ENCODE measurements at places on chromosomes 12 and 14.

DNA sequence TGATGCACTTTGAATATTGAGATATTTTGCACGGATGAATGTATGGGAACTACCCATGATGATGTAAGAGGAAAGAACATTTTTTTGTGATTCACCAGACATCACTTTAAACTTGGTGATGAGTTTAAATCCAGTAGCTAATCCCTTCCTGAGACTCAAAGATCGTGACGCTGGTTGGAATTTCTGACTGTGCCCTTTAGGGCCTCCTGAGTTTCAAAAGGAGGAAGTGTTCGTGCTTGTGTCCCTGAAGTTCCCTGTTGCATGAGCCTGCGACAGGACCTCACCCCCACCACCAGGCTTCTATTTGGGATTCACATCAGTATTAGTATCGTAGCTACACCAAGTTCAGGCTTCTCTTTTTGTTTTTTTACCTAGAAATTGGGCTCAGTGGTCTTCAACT lies 18.6 kb upstream of the RIN3 start:
- DNase-seq, result no peak

GRCh38 chr14:21749306-21749868 lies 75.8 kb upstream of the OR4E1 start:
- no peak for DNase-seq

GRCh38 chr12:28082096-28082495 lies 108.2 kb upstream of the CCDC91 start:
- no peak for DNase-seq

GRCh38 chr12:82437744-82438143 lies 79.4 kb downstream of the METTL25 start:
- DNase-seq, result no peak

GRCh38 chr12:94147991-94148738 lies at the start of gene PLXNC1:
TSS of gene PLXNC1 (plus strand) at chr12:94148577. CDS start at chr12:94148972, 395 bp downstream.
- DNase-seq, result no peak

GRCh38 chr14:75297411-75298040 lies 18.9 kb downstream of the FOS start:
- DNase-seq, result no peak

GRCh38 chr14:35122696-35123387 lies 490 bp downstream of the PRORP start:
- DNase-seq, result no peak

DNA sequence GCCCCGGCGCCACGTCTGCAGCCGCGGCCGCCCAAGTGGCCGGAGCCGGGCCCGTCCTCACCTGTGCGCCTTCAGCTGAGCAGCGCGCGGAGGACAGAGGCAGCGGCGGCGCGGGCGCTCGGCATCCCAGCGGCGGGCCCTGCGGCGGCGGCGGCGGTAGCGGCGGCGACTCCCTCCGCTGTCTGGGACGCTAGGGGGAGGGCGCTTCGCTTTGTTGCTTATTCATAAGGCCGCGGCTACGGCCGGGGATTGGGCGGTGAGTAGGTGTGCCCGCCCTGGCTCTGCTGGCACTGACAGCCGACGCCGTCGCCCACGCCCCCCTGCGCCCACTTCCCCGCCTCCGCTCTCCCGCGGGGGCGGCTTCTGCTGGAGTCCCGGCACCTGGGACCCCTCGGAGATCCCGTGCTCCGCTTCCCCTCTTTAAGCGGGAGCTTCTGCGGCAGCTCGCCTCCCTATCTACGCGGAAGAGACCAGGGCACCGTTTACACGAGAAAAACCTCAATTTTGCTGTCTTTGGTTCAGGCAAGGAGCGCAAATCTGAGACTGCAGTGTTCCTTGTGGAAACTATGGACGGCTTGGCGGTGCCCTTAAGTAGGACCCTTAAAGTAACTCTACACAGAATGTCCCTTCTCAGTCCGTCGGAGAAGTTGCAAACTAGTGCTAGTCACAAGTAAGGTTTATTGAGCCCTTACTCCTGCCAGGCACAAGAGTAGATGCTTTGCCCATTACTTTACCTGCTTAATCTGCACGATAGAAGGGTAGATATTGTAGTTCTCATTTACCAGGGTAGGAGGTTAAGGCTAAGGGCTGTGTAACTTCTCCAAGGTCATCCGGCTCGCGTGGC lies at the start of gene ARMH4:
TSS of gene ARMH4 (minus strand) at position 200 of the 844 bp plus-strand sequence. CDS start 12,855 bp downstream, outside the sequence.
- peak; percentile 55 for DNase-seq

DNA sequence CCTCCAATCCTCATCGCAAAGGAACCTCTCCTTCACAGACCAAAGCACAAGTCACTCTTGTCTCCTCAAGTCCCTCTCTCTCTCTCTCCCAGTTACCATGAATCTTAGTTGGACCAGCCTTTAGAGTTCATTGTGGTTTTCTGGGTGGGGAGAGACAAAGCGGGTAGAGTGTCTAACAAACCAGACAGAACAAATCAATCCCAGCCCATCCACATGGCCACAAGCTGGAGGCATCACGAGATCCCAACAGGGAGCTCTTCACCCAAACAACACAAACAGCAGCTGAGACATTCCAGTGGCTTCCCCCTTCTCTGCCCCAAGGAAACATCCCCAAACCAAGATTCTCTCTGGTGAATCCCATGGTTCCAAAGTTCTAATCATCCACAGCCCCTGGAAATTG lies 22.4 kb downstream of the ACTN1 start:
- DNase-seq, result no peak

DNA sequence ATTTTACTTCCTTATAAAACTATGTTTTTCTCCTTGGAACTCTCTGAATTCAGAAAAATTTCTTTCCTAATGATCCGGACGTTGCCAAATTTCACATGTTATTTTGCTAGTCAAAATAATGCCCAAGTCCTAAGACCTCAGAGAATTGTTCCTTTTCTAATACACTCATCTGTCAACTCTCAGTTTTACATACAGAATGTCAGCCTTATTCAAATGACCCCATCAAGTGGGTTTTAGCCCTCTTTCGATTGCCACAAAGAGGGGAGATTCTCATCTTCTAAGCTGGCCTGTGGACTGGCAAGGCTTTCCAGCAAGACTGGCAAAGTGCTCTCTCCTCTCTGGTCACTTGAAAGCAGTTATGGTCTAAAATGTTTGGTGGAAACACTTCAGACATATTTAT lies 99.3 kb upstream of the GPHB5 start:
- DNase-seq, result no peak

GRCh38 chr12:91937009-91937408 lies 208.6 kb downstream of the BTG1 start:
- DNase-seq, result no peak

GRCh38 chr14:90184571-90185266 lies 71.6 kb upstream of the PSMC1 start:
- DNase-seq, result no peak

GRCh38 chr12:51591016-51591901 lies at the start of gene SCN8A:
TSS of gene SCN8A (plus strand) at chr12:51591233. CDS start at chr12:51662818, 71,585 bp downstream.
- DNase-seq, result peak; percentile 32

GRCh38 chr14:80390906-80391305 lies 179.6 kb upstream of the DIO2 start:
- no peak for DNase-seq

GRCh38 chr14:77024171-77024691 lies 4.3 kb downstream of the IRF2BPL start:
- no peak for DNase-seq

GRCh38 chr14:66137081-66137480 lies 349.1 kb upstream of the CCDC196 start:
- DNase-seq, result no peak

GRCh38 chr12:10624605-10625004 lies 11.2 kb upstream of the MAGOHB start:
- no peak for DNase-seq

GRCh38 chr14:61537563-61538463 lies 157.5 kb upstream of the HIF1A start:
- peak; percentile 65 for DNase-seq

DNA sequence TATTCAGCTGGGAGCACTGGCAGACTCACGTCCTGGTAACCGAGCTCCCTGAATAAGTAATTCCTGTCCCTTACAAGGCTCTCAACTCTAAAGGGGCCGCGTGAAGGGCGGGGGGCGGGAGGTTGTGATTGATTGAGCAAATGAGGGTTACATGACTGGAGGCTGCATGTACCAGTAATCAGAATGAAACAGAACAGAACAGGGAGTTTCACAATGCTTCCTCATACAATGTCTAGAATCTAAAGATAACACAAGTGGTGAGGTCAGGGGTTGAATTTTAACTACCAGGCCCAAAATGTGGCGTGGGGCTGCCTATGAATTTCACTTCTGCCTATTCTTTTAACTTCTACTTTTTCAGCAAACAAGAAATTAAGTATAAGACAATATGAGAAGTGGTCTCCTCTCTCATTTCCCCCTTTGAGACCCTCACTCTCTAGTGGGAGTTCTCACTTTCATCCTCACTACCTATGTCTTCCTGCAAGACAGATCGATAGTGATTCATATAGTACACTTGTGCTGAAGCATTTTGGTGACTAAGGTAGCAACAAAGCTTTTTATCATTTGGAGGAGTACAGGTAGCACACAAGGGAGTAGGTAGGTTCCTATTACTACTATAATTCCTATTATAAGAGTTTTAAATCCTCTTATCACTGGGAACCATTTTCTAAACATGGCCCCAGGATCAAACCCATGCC lies 239.8 kb downstream of the KTN1 start:
- no peak for DNase-seq

DNA sequence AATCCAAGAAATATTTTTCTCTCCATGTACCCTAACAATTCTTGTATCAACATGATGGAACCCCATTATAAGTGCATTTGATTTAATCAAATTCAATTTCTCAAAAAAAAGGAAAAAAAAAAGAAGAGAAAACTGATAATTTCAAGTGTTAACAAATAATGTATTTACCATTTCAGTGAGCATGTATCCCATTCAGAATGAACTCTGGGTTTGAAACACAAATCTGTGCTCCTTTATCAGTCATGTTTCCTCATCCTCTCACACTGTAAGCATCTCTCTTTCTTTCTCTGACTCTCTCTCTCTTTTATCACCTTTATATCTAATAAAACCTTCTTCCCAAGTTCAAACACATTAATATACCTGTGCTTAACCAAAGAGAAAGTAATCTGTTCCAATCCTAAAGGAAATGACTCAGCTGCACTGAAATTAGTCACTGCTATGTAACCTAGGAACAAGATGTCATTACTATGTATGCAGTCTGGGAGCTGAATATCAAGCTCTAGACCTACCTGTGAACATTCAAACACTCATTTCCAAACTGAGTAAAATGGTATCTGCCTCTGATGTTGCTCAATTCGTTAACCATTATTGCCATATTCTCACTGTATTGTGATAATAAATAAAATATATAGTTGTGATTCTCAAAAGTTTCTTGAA lies 135.0 kb upstream of the LRIG3 start:
- DNase-seq, result no peak

DNA sequence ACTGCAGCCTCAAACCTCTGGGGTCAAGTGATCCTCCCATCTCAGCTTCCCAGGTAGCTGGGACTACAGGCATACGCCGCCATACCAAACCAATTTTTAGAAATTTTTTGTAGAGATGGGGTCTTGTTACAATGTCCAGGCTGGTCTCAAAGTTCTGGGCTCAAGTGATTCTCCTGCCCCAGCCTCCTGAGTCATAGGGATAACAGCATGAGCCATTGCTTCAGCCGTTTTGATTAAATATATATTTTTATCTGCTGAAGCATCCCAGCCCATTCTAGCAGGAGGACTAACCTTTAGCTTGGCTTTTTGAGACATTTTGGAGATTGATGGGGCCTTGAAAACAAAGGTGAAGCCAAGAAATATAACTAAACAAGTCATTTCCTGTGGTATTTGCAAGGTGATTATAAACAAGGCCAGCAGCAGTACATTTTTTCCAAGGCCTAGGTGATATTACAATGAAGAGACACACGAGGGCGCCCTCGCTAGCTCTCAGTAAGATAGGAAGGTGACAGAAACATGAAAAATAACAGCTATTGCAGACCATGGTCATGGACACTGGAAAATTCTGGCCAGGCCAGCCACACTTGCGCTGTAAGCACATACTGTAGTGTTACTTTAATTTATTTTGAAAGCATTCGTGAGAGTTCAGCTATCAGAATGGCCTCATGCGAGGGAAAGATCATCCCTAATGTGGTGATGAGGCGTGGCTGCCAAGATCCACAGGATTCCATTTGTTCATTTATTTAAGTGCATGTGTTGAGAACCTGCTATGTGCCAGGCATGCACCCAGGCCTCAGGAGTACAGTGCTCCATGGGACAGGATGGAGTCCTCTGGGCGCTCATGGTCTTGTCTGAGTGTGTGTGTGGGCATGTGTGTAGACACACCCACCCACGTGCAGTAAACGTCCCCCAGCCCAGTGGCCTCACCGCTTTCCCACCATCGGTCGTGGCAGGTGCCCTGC lies 63.5 kb downstream of the DGLUCY start:
- peak; percentile 42 for DNase-seq

GRCh38 chr14:76929927-76930326 lies 98.6 kb downstream of the IRF2BPL start:
- DNase-seq, result no peak

DNA sequence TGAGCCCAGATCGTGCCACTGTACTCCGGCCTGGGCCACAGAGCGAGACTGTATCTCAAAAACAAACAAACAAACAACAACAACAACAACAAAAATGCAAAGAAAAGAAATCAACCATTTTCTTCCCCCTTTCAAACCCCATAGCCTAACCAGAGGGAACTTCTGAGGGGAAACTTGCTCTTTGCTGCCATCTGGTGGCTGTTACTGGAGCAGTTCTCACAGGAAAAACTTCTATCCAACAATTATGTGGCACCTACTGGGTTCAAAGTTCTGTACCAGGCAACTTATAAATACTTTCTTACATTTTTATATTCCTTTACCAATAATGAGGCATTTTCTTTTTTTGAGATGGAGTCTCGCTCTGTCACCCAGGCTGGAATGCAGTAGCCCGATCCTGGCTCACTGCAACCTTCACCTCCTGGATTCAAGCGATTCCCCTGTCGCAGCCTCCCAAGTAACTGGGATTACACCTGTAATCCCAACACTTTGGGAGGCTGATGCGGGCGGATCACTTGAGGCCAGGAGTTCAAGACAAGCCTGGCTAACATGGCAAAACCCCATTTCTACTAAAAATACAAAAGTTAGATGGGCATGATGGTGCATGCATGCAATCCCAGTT lies 50.9 kb upstream of the BICDL1 start:
- peak; percentile 26 for DNase-seq

DNA sequence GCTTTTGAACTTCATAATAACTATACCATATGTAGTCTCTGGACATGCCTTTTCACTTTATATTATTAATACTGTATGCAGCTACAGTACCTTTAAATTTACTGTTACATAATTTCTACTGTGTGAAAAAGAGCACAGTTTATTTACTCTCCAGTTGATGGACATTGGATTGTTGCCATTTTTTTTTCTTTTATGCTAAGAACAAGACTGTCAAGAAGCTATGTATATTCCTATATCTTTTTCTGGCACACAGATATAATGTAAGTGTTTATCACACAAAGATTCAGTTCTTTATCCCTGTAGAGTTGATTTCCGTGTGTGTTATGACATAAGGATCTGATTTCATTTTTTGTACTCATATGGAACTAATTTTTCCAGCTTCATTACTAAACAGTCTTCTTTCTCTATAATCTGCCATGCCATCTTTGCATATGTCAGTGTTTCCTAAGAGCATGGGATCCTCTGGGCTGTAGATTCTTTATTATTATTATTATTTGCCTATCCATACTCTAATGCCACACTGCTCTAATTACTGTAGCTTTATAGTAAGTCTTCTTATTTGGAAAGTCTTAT lies 593.0 kb upstream of the ATP2B1 start:
- DNase-seq, result no peak

- no peak for DNase-seq
These were observed 7.6 kb downstream of the VPS37B start for GRCh38 chr12:122888232-122888752.

All from GM04504 (cell line).